Stimulated activated CD8-positive, alpha-beta memory T cell treated with anti-CD3 and anti-CD28 coated beads, Interleukin-15, amount 100 ng/mL, for 4 hours (primary cell): ENCODE measurements at places on chromosomes 7 and 10.

DNA sequence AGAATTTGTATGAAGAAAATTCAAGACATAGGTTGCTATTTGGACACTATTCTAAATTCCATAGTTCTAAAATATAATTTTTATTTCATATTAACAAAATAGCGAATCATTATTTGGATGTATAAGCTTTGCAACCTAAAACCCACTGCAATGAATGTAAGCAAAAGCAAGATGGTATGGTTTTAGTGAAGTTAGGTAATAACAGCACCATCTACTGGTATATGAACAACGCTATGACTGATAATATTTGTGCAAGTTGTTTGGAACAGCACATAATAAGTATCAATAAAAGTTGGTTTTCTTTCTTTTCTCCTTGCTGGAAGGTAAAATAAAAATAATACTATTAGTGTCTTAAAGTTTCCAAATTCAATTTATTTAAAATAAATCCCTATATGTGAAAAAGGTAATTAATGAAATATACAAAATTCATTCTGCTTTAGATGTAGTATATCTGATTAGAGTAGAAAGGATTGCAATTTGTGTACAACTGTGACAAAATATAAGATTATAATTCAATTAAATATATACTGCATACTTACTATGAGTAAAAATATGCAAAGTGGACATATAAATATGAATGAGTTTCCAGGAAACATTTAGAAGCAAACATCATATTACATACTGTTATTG is 79.0 kb upstream of the LSM8 start:
- DNase-seq = no peak

DNA sequence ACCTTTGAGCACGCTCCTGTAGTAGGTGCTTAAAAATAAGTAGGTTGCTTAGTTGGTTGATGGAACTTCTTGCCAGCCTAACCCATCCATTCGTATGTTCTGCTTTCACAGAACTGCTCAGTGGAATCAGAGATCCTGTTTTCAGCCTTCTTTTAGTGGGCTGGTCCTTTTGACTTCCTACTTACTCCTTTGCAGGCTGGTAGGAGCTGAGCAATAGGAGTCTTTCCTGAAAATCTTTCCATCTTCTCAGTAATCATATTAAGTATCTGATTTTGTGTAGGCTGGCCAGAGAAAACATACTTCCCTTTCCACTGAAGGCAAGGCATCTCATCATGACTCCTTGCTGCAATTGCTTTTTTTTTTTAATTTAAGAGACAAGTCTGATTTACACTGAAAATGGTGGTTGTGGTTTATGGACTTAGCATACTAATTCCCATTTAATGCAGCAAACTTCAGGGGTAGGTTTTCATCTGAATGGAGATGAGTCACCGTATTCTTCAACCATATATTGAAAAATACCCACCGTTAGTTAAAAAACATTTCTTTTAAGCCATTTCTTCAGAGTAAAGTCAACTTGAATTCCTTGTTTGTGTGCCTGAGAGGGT is 208.0 kb downstream of the ZNF365 start:
- no peak for DNase-seq

- DNase-seq = no peak
Observed at GRCh38 chr10:57983281-57983791, 284.4 kb downstream of the IPMK start.

GRCh38 chr10:86946213-86947155 is 10.9 kb downstream of the MMRN2 start:
- no peak for DNase-seq

DNA sequence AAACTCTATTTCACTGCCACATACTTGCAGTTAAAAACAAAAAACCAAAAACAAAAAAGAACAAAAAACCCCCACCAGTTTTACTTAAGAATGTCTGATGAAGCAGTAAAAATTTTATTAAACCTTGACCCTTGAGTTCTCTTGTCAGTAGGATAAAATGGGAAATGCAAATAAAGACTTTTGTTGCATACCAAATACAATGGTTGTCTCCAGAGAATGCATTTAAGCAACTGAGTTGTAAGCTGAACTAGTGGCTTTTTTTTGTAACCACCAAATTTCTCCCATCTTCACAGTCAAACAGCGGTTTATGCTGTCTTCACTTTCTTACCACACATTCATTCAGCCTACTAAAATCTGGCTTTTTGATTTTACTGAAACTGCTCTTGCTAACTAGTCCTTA is 3.1 kb downstream of the SYPL1 start:
- no peak for DNase-seq

DNA sequence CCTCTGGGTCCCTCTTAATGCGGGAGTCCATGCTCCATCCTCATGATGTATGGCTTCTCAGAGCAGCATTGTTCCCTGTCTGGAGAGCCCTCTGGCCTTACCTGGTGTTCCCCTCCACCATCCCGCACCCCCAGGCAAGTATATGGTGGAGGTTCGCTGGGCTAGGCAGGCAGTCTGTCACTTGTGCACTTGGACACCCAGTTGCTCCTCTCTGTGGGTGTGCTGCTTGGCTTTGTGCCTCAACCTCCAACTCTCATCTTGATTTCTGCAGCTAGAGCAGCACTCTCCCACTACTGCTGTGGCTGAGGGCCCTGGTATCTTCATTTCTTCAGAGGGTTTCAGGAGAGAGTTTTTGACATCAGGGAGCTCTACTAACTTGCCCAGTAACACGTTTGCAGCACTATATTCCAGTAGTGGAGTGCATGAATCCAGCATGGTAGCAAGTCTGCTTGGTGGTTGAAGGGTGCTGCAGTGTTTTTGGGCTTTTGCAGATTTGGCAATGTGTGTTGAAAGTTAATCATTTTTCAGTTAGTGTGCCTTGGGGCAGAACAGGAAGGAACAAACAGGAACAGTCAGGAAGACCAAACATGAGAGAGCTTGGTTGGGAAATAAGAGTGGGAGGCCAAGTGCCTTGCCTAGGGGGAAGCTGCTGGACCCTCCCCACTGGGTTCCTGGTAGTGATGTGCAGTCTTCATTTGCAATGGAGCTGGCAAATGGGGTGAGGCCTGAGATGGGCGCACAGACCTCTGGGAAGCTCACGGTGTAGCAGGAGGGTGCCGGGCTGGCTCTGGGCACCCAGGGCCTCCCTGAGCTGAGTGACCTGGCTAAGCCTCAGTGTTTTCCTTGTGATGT is 37.4 kb downstream of the TSPAN14 start:
- no peak for DNase-seq

GRCh38 chr7:97104719-97105238 is 12.7 kb upstream of the SDHAF3 start:
- DNase-seq = peak; percentile 23
